ENCODE measurements at places on chromosomes 6 and 20.
A peak's percentile ranks its signal among the peaks of the same experiment; 100 is the strongest.

GRCh38 chr6:21965016-21965415 lies 331.8 kb downstream of the PRL start:
- DNase-seq: no peak

GRCh38 chr20:9179193-9179802 lies 110.4 kb downstream of the PLCB4 start:
- DNase-seq: peak; percentile 23

DNA sequence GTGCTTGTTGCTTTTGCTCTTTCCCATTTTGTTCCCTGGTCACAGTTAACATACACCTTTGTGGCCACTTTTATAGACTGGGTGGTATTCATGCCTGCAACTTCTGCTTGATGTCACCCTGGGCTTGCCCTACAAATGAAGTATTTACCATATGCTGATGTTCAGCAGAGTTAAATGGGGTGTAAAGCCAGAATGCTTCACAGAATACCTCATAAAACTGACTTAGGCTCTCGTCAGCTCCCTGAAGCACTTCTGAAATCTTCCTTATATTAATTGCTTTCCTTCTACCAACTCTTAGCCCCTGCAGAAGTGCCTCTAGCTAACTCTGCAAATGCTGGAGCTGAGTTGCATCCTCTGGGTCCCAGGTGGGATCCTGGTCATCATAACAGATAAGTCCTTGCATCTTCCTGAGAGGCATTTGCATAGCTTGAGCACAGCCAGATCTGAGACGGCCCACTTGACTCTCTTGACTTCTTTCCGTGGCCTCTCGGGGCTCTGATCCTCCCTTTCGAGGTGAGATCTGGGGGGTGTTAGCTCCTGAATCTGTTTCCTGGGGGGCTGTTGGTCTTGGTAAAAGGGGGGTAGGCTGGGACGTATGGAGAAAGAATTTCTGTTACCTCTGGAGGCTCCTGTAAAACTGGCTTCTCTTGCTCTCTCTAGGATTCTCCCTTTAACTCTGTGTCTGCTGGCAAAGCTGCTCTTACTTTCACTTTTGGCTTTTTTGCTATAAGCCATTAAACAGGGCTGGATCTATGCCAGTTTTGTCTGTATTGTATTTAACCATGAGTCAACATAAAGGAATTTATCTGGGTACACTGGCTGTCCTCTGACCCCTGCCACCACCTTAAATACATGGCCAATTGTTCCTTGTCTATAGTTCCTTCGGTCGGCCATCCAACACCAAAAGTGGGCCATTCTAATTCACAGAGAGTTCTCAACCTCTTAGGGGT lies 223.0 kb upstream of the SYNCRIP start:
- DNase-seq: peak; percentile 41

GRCh38 chr20:57375652-57376230 lies 15.5 kb upstream of the RBM38 start:
- DNase-seq: no peak

- no peak for DNase-seq
Measured at GRCh38 chr20:12591949-12592470, 416.8 kb upstream of the SPTLC3 start.

GRCh38 chr6:168384045-168385036 lies 56.6 kb upstream of the SMOC2 start:
- DNase-seq: no peak

GRCh38 chr6:157516319-157517026 lies 135.5 kb downstream of the ZDHHC14 start:
- DNase-seq: no peak

GRCh38 chr6:41028561-41029412 lies 10.2 kb downstream of the UNC5CL start:
- no peak for DNase-seq

DNA sequence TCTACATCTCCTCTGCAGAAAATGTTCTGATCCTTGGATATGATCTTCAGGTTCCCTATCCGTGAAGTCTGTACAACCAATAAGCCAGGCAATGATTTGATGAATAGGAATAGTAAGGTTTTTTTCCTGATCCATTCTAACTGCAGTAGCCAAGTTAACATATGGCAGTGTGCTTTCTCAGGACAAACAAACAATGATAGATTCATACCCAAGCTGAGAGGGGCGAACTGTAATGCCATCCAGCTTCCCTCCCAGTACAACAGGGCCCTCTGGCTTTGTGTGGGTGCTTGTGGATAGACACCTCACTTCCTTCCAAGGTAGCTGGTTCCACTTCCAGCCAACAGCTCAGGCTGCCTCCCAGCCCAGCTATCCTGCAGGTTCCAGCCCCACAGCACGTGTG lies 359.2 kb downstream of the CDH26 start:
- no peak for DNase-seq

DNA sequence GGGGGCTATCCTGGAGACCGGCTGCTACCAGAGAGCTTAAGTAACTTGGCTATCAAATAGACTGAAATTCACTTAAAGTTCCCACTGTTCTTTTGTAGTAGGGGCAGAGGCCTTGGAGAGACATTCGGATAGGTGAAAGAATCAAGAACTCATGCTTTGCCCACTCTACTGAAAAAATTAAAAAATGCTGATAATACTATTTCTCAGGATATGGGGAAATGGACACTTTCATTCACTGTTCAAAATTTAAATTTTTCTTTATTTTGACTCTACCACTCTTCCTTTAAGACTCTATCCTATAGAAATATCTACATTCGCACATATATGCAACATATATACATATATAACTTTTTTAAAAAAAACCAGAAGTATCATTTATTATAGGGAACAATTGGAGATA lies 117.8 kb upstream of the CHD6 start:
- no peak for DNase-seq

DNA sequence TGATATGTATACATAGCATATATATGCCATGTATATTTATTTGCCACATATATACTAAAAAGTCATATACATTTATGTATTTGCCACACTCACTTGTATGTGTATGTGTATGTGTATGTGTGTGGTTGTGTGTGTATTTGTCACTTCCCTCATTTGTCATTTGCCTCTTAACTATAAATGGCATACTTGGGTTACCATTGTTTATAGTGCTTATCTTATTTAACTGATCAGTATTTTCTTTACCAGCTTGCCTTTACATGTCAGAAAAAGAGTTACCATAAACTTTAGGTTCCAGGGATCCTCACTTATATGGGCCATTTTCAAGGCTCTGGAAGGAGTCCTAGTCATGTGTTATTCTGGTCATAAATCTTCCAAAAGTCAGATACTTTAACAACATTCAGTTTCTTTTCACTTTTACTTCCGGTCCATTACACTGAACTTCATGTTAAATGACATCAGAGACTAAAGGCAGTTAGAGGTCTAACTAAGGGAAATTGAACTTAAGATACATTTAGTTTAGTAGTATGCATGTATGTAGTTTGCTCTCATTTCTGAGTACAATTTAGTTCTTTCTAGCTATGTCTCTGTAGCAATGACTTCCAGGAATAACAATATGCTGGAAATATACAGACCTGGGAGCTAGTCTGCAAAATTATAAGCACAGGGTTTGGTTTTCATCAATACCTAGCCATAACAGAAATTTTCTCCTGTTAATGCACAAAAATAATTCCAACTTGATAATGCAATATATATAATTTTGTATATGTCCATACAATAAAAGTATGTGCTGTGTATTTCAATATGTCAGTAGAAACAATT lies 33.7 kb upstream of the HIVEP1 start:
- DNase-seq: no peak

GRCh38 chr6:37889051-37889450 lies 69.5 kb downstream of the ZFAND3 start:
- DNase-seq: no peak

- peak; percentile 73 for DNase-seq
Measured at GRCh38 chr6:157761331-157761921, 61.6 kb upstream of the SNX9 start.

Data from fibroblast of skin of right quadriceps (primary cell).